H9 (cell line): ENCODE measurements at places on chromosomes 3 and 15.

GRCh38 chr3:46517016-46517783, 19.4 kb downstream of the RTP3 start:
- DNase-seq = no peak

GRCh38 chr15:91919014-91919534, 65.6 kb downstream of the SLCO3A1 start:
- no peak for DNase-seq

- DNase-seq = no peak
Observed at GRCh38 chr3:170636400-170636973, 50.6 kb upstream of the SLC7A14 start.

- no peak for DNase-seq
Observed at GRCh38 chr3:107213044-107213669, 164.1 kb upstream of the CCDC54 start.

GRCh38 chr3:41318520-41318919, 119.2 kb downstream of the CTNNB1 start:
- no peak for DNase-seq
